ENCODE measurements at places on chromosomes 4 and X. TPM values are rescaled to one million over a fixed set of nuclear protein-coding genes. Genes with fewer than 3 reads are reported as not detected.

GRCh38 chr4:52546449-52546848, 112.7 kb downstream of the USP46 start:
- no peak overlapping the region for H3K4me3 ChIP-seq
- H3K27ac ChIP-seq, result no peak overlapping the region
- peaks cover 5% of the 10 kb centered on the region for H3K27me3 ChIP-seq
- no peaks in the 10 kb centered on the region for H3K36me3 ChIP-seq
- DNase-seq, result no peak
- H3K4me1 ChIP-seq, result no peaks in the 10 kb centered on the region

The PLAC1 gene
- total RNA-seq, result 0.51 TPM

- no peaks in the 10 kb centered on the region for H3K27me3 ChIP-seq
- peaks cover 19% of the 10 kb centered on the region for H3K36me3 ChIP-seq
- no peak for DNase-seq
- peaks cover 6% of the 10 kb centered on the region for H3K4me1 ChIP-seq
- H3K27ac ChIP-seq, result no peak overlapping the region
Observed at GRCh38 chr4:2958446-2958845, 4.8 kb downstream of the NOP14 start.

DNA sequence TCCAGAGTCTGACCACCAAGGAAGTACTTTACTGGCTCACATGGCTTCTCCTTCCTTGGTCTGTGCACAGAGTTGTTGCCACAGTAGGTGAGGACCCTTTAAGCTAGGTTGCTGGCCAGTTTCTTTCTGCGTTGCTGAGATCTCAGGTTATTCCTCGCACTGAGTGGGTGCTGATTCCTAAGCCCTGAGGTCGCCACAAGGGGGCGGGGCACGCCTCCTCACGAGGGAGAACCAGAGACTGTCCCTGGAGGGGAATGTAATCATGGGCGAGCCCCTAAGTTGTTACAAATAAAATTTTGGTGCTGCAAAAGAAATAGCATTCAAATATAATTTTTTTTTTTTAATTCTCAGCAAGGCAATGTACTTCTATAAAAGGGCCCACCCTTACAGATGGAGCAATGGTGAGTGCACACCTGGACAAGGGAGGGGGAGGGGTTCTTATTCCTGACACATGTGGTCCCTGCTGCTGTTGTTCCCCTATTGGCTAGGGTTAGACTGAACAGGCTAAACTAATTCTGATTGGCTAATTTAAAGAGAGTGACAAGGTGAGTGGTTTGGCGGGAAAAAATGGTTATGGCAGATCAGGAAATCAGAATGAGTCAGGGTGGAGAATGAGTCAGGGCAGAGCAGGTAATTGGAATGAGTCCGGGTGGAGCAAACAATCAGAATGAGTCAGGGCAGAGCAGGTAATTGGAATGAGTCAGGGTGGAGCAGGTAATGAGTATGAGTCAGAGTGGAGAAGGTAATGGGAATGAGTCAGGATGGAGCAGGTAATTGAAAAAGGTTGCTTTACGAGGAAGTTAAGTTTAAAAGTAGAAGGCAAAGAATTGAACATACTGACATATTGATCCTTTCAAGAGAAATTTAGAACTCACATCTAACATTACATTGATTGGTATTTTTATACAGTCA, 107.5 kb downstream of the VSIG4 start:
- no peaks in the 10 kb centered on the region for H3K27me3 ChIP-seq
- H3K36me3 ChIP-seq, result no peaks in the 10 kb centered on the region
- DNase-seq, result no peak
- no peak overlapping the region for H3K4me3 ChIP-seq
- no peaks in the 10 kb centered on the region for H3K4me1 ChIP-seq

- no peaks in the 10 kb centered on the region for H3K27me3 ChIP-seq
- H3K36me3 ChIP-seq, result no peaks in the 10 kb centered on the region
- no peaks in the 10 kb centered on the region for H3K4me1 ChIP-seq
- H3K4me3 ChIP-seq, result no peak overlapping the region
- H3K27ac ChIP-seq, result no peak overlapping the region
Observed at GRCh38 chr4:163484906-163485305, 9.6 kb upstream of the TMA16 start.
